ENCODE measurements at places on chromosomes 1 and 21.

- no peak for DNase-seq
These were observed 10.4 kb upstream of the IL24 start for GRCh38 chr1:206886831-206887230.

- no peak for DNase-seq
These were observed 14.3 kb downstream of the GLRX2 start for GRCh38 chr1:193090865-193091264.

DNA sequence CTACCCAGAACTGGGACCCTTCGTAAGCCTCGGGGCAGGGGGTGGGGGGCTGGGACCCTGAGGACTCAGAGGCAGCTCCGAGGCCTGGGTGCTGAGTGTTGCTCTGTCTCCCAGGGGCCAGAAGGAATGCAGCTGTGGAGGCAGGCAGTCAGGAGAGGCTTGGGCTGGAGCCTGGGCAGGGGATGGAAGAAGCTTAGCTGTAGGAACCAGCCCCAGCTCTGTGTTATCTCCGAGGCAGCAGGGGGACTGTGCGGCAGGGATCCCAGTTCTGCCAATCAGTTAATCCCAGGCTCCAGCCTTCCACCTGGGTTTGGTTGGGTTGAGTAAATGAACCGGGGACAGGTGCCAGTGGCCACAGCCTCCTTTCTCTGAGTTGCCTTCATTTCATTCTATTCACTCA lies 8.2 kb upstream of the GRIK3 start:
- no peak for DNase-seq

DNA sequence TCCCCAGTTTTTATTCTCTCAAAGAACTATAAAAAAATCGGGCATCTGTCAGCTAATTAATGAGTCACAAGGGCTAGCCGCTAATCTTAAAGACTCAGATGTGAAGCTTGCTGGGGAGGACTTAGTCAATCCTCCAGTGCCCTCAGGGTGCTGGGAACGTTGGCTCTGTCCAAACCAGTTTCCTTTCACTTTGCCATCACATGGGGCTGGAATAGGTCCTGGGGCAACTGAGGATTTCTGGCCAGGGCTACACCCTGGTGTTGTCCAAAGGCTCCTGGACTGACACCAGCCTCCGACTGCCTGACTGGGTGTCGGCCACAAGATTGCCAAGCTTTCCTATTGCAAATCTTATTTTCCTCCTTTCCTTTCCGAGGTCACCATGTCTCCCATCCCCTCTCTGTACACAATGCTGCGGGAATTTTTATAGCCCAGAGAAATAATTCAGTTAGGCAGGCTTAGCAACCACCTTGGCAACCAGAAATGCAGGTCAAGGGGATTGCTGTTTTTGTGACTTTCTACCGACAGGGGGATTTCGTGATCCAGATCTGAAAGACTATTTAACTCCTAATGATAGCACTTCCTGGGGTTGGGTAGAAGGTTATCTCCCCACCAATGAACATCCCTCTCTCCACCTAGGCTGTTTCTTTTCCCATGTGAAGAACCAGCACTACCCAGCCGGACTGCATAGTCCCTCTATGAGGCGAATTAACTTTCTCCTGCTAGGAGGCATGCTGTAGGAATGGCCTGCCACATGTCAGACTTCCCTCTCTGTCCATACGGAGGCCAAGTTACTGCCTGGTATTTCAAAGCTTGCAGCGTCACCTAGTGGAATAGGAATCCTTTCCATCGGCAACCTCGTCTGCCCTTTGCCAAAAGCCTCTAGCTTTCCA lies 29.9 kb upstream of the CTBS start:
- DNase-seq: peak; percentile 79

GRCh38 chr1:216119600-216119999 lies 303.6 kb downstream of the USH2A start:
- DNase-seq: no peak

GRCh38 chr1:41499591-41499990 lies 15.1 kb upstream of the EDN2 start:
- DNase-seq: no peak
